ENCODE measurements at places on chromosomes 16 and 17.

DNA sequence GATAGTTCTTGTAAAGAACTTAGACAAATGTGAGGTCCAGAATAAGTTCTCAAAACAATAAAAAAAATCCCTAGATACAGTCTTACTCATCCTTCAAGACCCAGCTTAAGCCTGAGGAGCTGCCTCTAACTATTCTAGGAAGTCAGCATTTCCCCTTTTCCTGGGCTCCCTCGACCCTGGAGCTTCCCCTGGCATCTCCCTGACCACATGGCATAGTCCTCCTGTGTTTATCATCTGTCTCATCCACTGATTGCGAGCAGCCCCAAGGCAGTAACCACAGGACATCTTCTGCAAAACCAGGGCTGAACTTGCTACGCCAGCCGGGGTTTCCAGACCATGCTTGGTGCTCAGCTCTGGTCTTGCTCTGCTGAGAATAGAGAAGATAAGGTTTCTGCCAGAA lies 36.7 kb upstream of the NLRP1 start:
- no peak for DNase-seq

DNA sequence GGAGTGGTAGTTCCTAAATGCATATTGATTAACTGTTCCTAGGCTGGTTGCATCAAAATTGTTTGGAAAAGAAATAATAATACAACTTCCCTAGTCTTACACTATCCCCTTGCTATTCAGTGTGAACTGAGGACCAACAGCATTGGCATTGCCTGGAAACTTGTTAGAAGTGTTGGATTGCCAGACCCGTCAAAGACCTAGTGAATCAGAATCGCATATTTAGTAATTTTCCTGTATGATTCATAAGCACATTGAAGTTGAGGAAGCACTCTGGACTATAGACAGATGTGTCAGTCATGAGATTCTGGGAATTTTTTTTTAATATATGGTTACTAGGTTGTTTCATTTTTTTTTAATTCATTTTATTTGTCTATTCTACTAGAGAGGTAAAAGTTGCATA lies 34.7 kb upstream of the KCNJ16 start:
- DNase-seq: no peak

DNA sequence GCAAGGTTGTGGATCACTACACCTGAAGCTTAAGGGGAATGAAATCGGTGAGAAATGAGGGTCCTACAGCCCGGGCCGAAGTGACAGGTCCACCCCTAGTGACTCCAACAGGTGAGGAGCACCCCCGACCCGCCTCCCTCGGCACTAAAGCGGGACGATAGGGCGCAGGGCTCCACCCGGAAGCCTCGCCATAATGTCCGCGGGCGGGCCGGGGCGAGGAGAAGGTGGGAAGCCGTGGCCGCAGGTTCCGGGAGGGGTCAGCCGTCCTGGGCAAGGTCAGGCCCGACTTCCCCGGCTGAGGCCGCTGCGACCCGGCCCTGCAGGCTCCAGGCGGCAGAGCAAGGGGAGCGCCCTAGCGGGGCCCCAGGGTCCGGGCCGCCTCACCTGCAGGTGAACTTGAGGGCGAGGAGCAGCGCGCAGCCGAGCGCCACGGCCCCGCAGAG lies 543 bp downstream of the TXNDC11 start:
- DNase-seq: no peak

GRCh38 chr16:86751076-86752030 lies 173.0 kb downstream of the FOXL1 start:
- DNase-seq: no peak

DNA sequence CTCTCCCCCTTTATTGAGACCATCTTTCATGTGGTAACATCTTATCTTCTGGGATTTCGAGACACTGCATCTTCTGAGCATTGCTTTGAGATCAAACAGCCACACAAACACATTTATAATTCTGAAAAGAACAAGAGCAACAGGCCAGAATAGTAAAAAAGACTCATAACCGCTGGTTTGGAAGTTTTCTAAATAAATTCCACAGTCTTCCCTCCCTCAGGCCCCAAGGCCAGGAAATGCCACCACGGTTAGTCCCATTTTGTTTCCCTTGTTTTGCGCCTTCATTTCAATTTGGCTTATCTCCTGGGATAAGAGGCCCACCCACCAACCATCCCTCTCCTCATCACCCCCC lies 25.3 kb downstream of the LITAF start:
- no peak for DNase-seq

DNA sequence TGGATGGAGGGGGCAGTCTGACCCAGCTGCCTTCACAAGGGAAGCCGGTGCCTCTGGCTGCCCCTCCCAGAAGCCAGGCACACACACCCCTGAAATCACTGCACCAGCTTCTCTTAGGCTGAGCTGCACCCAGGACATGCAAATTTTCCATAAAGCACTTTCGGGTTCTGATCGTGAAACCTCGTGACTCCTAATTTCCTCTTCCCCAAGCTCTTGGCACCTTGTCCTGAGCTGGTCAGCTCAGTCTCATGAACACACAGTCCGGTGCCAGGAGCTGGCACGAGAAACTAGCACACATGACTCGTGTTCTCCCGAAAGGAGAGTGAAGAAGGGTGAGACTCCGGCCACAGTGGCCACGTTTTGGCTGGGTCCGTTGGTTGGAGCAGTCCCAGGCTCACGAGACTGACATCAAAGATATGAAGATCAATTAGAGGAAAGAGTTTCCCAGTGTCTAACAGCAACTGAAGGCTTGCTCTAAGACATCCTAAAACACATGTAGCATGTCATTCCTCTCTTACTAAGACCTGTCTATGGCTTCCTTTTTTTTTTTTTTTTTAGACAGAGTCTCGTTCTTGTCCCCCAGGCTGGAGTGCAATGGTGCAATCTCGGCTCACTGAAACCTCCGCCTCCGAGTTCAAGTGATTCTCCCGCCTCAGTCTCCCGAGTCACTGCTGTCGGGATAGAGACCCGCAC lies 9.2 kb upstream of the ABR start:
- no peak for DNase-seq

GRCh38 chr16:53559270-53559951 lies 56.4 kb upstream of the AKTIP start:
- no peak for DNase-seq

DNA sequence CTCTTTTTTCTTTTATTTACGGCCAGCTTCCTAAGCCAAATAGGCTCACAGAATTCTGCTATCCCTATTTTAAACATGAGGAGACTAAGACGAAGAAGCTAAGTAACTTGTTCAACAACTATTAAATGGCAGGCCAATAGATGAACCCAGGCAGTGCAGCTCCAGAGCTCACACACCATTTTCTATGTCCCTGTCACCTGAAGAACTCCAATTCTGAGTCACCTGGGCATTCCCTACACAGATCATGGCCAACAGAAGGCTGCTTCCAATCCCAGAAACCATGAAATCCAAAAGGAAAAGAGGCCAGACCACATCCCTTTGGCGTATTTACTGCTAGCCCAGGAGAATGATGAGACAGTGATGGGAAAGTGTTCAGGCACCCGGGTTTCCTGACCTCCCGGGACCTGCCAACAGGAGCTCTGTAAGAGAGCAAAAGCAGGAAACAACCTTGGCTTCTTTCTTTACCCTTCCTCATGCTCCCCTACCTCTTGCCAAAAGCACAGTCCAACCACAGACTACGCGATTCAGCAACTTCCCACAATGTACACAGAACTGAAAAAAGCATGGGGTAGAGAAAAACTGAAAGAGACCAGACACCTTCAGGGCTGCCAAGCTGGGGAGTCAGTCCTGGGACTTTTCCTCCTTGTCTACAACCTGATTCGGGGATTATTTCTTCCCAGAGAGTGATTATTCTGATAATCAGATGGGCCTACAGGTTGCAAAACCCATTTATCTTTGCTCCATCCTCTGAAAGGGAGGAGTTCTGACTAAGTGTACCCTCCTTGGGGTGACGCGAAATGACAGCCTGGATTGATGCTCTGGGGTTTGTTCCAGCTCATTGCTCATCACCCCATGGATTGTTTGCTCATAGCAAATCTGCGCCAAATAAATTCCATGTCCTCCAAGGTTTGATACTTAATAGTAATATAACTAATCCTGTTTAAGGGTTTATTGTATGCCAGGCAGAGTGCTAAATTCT lies 47.8 kb upstream of the HAS3 start:
- DNase-seq: peak; percentile 68

DNA sequence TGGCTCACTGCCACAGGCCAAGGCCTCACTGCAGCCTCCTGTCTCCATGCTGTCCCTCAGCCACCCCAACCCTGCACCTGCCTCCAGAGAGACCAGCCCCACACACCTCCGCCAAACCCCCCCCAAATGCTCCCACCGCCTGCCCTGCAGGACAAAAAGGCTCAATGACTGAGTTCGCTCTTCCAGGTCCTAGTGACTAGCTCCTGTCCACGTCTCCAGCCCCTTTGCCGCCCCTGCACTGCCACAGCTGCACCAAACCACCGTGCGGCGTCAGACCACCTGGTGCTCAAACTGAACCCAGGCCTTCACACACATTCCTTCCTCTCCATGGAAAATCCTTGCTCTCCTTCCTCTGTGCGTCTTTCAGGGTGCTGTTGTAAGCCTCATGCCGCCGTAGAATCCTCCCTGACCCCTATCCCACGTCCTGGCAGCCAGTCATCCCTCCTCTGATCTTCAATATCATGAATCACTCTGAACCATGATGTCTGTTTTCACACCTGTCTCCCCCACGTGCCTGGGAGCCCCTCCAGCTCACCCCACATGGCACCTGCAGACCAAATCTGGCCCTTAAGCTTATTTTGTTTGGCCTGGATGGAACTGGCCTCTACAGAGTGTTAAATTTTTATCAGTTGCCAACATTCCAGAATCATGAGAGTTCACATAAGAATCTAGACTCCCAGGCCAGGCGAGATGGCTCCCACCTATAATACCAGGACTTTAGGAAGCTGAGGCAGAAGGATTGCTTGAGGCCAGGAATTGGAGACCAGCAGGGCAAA lies 4.3 kb upstream of the GSG1L start:
- DNase-seq: no peak

DNA sequence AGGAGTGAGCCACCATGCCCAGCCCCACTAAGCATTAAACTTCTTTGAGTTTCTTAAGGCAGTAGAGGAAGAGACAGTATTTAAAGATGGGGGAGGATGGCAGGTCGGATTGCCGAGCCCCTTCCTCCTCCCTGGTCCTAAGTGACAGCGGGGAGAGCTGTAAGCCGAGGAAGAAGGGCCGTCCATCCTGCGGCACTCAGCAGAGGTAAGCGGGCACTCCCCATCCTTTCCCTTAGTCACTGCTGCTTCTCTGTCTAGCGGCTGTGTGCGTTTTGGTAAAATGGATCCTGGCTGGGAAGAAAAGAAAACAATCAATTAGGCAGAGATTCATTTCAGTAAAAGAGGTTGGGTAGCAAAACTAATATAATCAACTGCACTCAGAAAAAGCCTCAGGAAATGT lies 13.9 kb downstream of the DNAAF1 start:
- no peak for DNase-seq

GRCh38 chr16:85825326-85825725 lies 25.8 kb downstream of the COX4I1 start:
- DNase-seq: no peak

DNA sequence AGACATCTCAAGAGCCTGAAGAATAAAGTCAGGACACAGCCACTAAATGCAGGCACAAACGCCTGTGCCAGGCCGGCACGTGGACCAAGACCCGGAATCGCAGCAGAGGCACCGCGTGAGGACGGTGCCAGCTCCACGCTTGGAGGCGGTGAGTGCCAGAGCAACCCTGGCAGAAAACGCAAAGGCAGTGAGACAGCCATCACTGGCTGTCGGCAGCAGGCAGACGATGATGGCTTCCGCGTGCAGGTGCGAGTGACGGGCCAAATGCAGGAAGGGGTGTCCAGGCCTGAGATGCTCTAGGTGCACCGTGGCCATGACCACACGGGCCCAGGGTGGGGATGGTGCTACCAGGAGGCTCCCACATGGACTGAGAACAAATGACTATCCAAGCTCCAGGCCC lies 78.8 kb downstream of the LMF1 start:
- DNase-seq: no peak

- no peak for DNase-seq
These were observed 57.9 kb downstream of the HYDIN start for GRCh38 chr16:71172481-71173207.

DNA sequence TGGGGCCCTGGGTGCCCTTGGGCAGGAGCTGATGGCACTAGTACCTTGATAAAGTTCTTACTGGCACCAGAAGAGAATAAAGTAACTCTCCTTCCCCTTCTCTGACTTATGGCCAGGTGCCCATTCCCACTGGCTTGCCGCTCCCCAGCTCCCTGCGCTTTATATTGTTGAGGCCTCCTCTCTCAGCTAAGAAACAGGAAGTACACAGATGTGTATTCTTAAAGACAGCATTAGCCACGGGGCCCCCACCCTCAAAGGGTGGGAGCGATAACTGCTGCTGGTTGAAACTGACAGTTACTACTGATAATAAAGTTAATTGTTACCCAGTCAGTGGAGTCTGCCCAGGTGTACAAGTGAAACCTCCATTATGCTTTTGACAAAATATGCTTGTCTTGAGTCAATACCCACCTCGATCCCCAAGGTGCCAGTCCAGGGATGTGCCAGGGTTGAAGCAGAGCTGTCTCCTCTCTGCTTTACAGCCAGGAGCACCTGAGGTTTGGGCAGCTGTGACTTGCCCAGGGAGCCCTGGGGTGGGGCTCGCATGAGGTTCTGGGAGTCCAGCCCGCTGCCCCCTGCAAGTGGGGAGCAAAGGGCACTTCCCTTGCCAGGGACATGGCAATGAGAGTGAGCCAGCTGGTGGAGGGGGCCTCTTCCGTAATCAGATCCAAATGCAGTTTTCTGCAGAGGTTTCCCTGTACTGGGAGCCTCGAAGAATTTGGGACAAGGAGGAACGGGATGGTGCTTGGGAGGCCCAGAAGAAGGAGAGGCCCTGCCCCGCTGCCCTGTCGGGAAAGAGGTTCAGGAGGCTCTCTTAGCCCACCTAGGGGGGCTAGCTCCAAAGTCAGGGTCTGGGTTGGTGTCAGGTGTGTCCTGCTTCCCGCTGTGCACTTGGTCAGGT lies 5.4 kb upstream of the CLDN9 start:
- peak; percentile 78 for DNase-seq

DNA sequence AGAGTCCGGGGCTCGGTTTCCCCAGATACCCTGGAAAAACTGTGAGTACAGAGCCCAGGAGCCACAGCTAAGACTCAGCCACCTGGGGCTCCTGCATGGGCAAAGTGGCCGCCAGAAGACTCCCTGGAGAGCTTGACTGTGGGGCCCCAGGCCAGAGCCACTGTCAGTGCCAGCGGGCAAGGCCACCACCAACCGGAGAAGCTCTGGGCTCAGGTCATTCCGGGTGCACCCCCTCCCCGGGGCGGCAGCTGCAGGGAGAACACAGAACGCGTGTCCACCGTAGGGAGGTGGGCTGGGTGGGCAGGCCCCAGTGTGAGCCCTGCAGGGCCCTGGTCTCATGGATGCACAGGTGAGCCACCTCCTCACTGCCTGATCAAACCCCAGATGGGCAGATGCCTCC lies 22.3 kb upstream of the RBFOX3 start:
- DNase-seq: no peak

DNA sequence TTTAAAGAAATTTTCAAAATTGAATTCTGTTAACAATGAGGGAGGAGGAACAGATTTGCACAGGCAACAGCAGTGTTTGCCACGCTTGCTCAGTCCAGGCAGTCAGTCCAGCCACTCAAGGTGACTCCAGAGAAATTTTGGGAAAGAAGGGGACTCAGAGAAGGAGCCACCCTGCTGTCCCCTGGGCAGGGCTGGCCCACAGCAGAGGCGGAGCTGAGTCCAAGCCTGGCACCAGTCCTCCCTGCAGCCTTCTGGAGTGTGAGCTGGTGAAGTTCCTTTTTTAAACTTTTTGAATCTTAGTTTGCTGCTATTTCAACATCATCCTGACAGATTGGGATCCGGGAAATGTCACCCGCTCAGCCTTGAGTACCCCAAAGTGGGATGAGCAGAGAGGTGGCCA lies 14.5 kb upstream of the SLC47A2 start:
- DNase-seq: no peak
